ENCODE measurements at places on chromosomes 6 and 20.

DNA sequence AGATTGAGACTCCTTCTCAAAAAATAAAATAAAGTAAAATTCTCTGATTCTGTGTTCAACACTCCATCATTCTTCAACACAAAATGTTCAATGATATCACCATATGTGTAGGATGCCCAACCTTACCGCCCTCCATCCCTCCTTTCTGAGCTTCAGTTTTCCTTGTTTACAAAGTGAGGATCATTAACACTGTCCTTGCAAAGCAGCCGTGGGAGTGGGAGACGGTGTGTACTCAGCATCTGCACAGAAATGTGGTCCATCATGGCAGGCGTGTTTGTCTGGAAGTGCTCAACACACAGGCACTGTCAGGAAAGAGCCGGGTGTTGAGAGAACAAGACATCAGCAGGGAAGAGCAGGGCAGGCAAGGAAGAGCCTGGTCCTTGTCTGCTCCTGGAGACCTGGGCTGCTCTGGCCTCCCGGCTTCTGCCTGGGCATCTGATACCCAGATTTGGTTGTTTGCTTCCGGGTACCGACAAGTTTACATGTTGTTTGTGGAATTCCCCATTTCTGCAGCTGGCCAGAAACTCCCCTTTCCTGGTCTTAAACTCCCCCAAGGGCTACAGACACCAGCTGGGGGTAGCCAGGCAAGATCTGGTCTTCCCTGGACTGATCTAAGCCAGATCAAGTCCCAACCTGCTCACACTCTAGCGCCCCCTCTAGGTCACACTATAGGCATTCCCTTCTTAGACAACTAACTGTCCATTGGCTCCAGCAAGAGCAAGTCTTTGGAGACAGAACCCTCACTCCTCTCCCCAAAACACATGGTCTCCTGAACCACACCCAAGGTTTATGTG, 26.7 kb upstream of the TTPAL start:
- DNase-seq = no peak

- DNase-seq = no peak
These were observed 45.7 kb upstream of the TINAG start for GRCh38 chr6:54262499-54262898.

- DNase-seq = no peak
These were observed 55.1 kb upstream of the HDDC2 start for GRCh38 chr6:125356884-125357283.

- DNase-seq = no peak
These were observed 30.3 kb upstream of the SHLD1 start for GRCh38 chr20:5719861-5720403.

- DNase-seq = peak; percentile 86
These were observed 2.5 kb downstream of the IP6K3 start for GRCh38 chr6:33744001-33744848.

GRCh38 chr6:137233911-137234863, 15.0 kb upstream of the IFNGR1 start:
- DNase-seq = no peak

DNA sequence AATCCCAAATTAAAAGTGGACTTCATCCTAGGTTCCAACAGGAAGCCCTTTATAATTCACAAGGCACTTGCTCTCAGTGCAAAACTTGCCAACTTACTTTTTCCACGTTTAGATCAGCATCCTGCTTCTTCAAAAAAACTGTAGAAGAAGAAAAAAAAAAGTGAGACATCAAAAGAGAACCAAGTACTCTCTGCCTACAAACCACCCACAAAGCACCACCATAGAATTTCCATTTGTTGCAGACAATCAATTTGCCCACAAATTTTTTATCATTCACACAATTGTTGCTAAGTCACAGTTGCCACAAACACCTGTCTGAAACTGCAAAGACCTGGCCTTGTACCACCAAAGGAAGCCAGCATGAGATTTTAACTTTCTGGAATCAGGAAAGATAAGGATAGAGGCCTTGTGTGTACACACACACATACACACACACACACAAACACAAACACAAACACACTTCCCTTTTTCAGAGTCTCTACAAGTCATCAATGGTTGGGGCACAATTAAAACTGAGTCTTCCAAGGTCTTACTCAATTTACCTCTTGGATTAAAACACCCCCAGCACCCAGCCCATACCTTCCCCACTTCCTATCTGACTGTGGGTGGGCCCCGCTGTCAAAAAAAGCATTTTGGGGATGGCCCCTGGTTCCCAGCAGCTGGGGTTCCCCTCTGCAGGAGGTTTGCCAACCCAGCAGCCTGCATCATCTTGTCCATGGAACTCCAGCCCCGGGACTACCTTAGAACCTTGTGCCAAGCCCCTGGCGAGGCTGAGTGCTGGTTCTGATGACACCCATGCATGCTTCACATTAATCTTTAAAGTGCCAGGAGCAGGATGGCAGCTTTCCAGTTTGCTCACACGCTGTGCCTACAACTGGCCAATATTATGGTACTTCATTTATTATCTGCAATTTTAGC, 26.5 kb downstream of the FYN start:
- DNase-seq = no peak

- DNase-seq = no peak
These were observed 80.7 kb upstream of the CCN6 start for GRCh38 chr6:111973118-111973761.

DNA sequence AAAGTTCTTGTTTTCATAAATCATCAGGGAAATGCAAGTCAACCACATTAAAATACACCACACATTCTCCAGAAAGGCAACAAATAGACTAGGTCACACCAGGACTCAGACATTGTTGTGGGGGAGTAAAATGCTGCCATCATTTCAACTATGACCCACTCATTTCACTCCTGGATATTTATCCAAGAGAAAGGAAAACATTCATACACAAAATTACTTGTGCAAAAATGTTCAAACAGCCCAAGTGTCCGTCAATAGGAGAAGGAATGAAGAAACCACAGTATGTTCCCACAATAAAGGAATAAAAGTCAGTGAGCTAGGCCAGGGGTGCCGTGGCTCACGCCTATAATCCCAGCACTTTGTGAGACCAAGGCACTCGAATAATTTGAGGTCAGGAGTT, 81.5 kb upstream of the QKI start:
- DNase-seq = no peak

DNA sequence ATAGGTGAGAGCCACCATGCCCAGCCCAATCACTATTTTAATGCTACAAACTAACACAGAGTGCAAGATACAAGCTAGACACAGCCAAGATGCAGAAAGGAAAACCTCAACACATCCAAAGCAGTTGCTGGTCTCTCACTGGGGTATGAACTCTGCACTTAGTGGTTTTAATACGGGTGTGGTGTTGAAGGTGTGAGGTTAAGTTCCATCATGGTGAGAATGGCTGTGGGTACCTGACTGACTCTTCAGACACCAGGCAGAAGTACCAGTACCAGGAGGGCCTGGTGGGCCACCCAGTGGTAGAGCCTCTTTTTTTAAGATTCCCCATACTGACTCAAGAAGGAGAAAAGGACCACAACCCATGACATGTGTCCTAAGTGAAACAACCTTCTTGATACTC, 13.0 kb downstream of the GNAS-AS1 start:
- DNase-seq = no peak

DNA sequence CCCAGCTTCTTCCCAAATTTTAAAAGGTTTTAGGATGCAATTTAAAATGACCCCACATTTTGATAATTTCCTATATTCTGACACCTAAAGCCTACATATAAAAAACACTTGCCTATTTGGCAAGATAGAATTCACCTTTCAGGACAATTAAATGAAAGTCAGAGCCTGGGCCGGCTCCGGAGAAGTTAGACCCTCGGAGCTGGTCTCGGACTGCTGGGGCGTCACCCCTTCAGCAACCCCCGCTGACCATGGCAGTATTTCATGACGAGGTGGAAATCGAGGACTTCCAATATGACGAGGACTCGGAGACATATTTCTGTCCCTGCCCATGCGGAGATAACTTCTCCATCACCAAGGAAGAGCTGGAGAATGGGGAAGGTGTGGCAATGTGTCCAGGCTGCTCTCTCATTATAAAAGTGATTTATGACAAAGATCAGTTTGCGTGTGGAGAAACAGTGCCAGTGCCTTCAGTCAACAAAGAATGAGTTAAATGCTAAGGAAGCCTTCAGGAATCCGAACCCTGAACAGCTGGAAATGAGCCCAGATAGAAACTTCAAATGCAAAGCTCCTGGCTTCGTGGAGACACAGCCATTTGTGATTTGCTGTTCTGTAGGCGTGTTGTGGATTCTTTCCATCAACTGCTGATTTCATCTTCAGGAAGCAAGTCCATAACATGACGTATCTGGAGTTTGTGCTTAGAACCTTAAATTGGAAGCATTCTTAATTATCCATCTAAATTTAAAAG, 16.0 kb downstream of the TCFL5 start:
- no peak for DNase-seq

GRCh38 chr6:116881236-116881635, 4.2 kb downstream of the RFX6 start:
- no peak for DNase-seq

GRCh38 chr20:25049261-25050060, 8.5 kb downstream of the ACSS1 start:
- no peak for DNase-seq

GRCh38 chr6:101116337-101116736, 235.2 kb upstream of the ASCC3 start:
- peak; percentile 95 for DNase-seq

- DNase-seq = peak; percentile 3
These were observed 39.6 kb upstream of the PRELID3B start for GRCh38 chr20:59082077-59082740.

GRCh38 chr6:916131-916530, 223.2 kb upstream of the EXOC2 start:
- no peak for DNase-seq

- no peak for DNase-seq
These were observed 8.4 kb upstream of the EEF1E1 start for GRCh38 chr6:8110725-8111124.

DNA sequence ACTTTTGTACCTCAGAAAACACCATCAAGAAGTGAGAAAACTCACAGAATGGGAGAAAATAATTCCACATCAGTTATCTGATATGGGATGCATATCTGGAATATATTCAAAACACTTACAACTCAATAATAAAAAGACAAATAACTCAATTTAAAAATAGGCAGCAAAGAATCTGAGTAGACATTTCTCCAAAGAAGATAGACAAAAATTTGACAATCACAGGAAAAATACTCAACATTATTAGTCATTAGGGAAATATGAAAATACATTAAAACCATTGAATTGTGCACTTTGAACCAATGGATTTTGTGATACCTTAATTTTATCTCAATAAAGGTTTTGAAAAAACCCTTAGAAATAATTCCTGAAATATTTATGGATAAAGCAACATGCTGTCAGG, 36.9 kb upstream of the STMND1 start:
- DNase-seq = no peak

DNA sequence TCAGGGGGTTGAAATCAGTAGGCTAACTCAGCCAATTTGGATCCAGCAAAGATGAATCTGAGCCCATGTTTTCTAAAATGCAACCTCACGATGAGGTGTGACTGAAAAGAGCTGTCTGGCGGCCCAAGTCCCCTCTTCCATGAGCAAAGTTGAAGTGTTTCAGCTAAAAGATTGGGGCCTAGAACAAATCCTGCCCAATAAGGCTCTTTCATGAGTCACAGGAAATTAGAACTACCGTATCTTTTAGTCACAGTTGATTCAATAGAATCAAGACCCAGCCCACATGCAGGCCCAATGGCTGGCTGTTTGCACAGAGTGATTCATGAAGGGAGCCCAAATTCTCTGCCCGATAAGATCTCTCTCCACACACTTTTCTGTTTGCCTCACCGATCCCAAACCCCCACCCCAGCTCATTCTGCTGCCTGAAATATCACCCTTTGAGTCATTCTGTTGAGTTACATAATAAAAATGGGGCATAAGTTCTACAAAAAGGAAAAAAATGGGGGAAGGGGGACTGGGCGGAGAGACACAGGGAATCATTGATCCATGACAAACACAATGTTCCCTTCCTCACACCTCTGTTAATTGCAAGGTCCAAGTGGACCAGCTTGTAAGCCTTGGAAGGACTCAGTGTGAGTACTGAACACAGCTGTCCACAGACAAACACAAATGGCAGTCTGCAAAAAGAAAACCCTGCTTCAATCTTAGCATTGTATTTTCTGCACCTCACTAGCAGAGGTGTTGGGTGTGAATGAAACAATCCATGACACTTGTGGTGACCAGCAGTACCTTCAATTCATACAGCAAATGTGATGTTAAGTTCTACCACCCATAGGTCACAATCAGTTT, 13.8 kb downstream of the FOXQ1 start:
- no peak for DNase-seq

DNA sequence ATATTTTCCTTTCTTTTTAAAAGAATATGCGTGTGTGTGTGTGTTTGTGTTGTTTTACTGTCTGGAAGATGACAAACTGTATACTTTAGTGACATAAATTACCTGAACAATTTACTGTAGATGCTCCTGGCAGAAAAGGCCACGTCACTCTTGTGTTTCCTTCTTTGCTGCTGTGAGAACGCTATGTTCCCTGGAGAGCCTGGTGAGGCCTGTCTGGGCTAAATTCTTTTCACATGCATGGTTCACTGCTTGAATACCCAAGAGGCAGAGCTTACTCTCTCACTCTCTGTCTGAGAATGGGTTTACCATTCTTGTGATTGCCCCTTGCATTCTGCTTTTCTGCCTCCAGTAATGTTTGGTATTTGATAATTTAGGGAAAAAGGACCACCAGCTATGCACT, 64.3 kb downstream of the EDN1 start:
- DNase-seq = no peak

DNA sequence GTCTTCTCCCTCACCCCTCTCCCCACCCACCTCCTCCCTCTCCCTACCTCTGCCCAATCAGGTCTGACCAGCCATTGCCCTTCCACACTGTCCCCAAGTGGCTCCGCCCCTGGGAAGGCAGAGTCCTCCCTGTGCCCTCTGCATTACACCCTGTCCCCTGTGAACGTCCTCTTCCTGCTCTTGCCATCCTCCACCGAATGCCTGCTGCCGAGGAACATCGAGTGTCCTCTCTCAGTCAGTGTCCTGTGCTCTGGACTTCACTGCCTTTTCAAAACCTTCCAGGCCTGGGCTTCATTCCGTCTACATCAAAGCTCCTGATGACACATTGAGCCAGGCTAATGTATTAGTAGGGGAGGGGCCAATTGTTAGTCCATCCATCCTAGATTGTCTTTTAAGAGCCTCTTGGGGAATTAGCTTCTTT, 3.3 kb upstream of the PACSIN1 start:
- peak; percentile 32 for DNase-seq

GRCh38 chr6:161166176-161166575, 107.7 kb downstream of the AGPAT4 start:
- no peak for DNase-seq

DNA sequence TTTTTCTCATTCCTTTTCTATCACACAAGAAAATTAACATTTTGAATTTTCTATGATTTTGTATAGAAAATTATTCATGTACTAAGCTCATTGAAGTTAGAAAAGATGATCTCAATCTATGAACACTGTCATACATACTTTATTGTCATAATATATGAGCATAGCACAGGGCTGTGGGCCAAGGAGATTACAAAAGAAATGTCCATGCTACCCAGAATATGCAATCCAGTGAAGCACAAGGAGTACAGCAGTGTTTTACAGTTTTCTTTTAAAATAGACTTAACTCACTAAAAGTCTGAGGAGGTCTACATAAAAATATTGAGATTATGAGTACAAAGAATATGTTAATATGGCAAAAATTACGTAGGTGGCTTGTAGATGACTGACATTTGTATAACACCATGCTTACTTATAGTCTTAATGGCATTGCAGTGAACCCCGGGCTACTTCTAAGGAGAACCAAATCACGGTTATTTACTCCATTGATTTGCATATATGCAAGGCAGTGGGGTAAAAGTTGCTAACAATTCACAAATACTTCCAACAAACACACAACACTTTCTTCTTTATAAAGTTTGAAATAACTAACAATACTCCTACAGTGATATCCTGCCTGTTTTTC, 257.1 kb downstream of the BCKDHB start:
- DNase-seq = no peak

Data from NCI-H524 treated with DMSO at 0.1 percent for 48 hours (cell line).